ENCODE measurements at places on chromosomes 1 and 21.
A peak's percentile ranks its signal among the peaks of the same experiment; 100 is the strongest.

DNA sequence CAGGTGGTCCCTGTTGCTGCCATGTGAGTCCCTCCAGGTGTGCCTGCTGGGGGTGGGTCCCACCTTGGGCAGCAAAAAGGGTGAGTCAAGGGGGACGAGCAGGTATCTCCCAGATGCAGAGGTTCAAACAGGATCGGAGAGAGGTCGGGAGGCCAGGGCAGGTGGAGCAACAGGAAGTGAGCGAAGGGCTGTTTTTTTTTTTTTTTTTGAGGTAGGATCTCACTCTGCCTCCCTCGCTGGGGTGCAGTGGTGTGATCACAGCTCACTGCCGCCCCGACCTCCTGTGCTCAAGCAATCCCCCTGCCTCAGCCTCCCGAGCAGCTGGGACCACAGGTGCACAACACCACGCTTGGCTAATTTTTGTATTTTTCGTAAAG, 39.4 kb downstream of the SLC2A7 start:
- no peak for DNase-seq

DNA sequence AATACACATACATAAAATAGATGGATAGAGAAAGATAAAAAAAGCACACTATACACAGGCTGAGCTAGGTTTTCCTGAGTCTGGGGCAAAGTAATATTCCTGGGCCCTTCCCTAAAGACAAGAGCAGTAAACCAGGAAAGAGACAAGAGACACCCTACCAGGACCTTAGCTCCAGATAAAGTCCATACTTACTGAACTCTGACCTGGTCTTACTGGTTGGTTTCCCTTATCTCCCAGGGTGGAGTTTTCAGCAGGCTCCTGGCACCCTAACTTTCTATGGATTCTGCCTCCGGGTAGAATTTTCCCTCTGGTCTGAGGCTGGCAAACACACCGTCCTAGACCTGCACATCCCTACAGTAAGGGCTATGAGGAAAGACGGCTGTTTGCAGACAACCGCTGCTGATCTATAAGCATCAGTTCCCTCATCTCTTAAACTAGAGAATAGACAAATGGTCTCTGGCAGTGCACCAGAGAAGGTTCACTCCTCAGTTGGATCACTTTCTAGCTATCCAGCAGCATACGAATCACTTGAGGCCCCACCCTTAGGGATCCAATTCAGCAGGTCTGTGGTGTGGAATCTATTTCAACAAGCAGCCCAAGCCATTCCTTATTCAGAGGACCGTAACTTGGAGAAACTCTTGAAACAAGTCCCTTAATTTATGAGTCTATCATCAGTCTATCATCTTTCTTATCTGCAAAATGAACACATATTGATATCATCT, 52.0 kb downstream of the ARHGEF11 start:
- DNase-seq = no peak

DNA sequence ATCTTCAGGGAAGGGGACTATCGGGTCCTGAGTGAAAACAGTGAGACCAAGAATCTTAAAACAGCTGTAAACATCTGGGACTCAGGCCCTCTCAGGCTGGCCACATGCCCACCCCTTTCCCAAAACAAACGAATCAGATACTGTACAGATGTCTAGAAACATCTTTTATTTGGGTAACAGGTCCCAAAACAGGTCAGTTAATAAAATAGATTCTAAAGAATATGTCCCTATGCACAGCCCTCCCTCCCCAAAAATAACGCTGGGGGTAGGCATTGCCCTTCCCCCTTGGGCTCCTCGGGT, 499 bp upstream of the CRTC2 start:
- no peak for DNase-seq

GRCh38 chr1:25004355-25004754, 74.3 kb upstream of the RUNX3 start:
- no peak for DNase-seq

- no peak for DNase-seq
Measured at GRCh38 chr21:35711661-35712060, 348.7 kb downstream of the SETD4 start.

DNA sequence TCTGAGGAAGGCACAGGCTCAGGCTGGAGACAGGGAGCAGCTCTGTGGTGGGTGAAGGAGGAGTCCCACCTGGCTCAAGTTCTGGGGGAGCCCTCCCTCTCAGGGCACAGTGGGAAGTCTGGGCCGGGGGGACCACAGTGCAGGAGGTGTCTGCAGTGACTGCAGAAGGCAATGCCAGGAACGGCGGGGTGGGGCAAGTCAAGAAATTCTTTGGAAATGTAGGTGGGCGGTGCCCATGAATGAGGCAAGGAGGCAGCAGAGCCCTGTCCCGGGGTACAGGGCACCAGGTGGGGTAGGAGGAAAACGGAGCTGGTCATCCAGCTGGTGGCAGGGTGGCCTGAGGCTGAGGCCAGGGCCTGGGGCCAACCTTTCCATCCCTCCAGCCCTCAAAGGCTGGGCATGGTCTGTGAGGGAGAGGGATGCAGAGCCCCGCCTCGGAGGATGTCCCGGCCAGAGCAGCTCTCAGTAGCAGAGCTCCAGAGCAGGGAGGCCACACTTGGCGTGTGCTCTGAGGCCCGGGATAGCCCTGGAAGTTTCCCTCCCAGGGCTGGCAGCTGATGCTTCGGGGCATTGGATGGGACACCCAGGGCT, 4.7 kb downstream of the TFF3 start:
- no peak for DNase-seq

- no peak for DNase-seq
Measured at GRCh38 chr1:52037402-52037814, 3.8 kb upstream of the KTI12 start.

DNA sequence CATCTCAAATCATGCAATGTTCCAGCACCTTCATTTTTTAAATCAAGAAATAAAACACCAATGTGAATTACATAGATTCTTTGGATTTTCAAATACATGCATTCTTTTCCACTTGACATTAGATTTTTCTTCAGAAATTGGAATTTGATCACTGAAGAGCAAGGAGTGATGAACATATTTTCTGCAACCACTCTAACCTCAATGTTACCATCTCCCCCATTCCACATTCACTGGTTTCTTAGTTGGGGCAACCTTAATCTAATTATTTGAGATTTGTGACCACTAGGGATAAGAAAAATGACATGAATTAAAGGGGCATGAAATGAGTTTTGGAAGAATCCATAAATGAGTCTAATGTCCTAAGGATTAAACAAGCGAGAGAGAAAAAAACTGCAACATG, 168.7 kb upstream of the NR5A2 start:
- DNase-seq = no peak

- no peak for DNase-seq
Measured at GRCh38 chr21:35506771-35507170, 457.7 kb upstream of the RUNX1 start.

DNA sequence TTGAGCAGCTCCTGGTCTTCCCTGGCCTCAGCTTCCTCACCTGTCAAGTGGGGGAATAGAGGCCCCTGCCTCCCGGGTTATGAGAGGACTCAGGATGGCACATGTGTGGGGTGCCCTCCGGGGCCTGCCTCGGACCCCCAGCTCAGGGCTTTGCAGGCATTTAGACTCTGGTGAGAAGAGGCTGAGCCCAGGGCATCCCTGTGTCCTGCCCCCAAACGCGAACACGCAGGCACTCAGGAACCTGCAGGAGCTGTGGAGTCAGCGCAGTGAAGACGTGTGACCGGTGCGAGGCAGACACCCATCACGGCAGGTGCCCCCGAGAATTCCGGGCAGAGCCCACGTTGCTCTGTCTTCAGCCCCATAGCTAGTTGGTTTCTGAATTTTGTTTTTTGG, 5.5 kb upstream of the PEX10 start:
- DNase-seq = no peak

DNA sequence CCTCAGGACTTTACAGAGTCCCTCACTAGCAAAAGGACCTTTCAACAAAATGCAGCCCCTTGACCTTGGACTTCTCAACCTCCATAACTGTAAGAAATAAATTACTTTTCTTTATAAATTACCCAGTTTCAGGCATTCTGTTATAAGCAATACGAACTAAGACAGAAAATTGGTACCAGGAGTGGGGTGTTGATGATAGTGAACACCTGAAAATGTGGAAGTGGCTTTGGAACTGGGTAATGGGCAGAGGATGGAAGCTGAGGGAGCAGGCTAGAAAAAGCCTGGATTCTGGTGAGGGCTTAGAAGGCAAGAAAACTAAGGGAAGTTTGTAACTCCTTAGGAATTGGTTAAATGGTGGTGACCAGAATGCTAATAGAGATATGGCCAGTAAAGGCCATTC, 46.8 kb downstream of the DSCAM start:
- no peak for DNase-seq

- peak; percentile 10 for DNase-seq
Measured at GRCh38 chr21:37072274-37072987, 440 bp downstream of the PIGP start.

DNA sequence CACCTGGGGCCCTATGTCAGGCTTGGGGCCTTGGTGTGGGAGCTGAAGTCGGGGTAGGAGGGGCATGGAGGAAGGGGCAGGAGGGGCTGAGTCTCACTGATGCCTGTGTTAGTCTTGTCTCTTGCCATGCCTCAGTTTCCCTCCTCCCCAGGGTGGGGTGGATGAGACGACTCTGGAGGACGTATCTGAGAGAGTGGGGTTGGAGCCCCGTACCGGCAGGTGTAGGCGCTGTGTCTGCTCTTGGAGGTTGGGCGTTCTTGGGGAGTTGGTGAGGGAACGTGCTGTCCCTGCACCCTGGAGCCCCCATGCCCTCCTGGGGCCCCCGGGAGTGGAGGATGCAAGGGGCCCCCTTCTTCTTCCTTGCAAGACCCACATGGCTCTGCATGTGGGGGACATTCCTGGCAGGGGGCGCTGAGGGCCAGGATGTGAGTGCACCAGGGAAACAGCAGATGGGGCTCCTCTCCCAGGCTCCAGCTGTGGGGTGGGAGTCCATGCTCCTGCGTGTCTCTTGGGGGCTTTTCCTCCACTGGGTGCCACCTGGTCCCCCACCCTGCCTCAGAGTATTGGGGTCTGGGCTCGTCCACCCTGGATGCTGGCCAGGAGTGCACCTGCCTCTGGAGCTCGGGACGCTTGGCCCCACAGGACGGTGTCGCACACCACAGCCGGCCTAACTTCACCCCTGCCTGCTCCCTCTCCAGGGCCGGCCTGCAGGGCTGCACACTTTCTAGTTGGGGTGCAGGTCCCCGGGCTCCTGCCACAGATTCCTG, 1.4 kb upstream of the TNFRSF14 start:
- peak; percentile 76 for DNase-seq

DNA sequence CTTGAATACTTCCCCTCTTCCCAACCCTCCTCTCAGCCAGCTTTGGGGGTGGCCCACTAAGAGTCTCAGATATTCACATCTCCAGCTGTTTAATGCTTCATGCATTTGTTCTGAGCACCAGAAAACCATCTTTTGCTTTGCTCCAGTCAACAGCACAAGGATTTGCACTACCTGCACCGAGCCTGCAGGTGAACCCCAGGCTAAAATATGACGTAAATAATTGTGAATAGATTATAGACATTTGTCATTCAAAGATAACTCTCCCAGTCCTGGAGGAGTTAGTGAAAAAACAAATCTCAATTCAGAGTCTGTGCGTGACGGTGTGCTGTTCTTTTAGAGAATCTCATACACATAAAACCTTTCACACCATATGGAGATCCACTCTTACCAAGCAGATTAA, 7.4 kb downstream of the CD247 start:
- DNase-seq = no peak

DNA sequence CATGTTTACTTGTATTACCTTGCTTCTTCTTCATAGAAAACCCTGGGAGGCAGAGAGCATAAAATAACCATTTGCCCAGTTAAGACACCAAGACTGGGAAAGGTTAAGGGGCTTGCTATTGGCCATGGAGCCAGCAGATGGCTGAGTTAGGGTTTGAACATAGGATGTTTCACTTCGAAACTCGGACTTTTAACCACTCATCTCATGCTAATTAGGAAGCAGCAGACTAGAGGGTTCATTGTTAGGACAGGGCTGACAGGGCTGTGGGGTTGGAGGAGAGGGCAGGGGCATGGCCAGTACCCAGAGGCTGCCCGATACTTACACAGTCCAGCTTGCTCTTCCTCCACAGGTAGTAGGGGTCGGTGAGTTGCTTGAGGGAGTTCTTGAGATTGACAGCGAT, 17.0 kb downstream of the SLC26A9 start:
- no peak for DNase-seq

DNA sequence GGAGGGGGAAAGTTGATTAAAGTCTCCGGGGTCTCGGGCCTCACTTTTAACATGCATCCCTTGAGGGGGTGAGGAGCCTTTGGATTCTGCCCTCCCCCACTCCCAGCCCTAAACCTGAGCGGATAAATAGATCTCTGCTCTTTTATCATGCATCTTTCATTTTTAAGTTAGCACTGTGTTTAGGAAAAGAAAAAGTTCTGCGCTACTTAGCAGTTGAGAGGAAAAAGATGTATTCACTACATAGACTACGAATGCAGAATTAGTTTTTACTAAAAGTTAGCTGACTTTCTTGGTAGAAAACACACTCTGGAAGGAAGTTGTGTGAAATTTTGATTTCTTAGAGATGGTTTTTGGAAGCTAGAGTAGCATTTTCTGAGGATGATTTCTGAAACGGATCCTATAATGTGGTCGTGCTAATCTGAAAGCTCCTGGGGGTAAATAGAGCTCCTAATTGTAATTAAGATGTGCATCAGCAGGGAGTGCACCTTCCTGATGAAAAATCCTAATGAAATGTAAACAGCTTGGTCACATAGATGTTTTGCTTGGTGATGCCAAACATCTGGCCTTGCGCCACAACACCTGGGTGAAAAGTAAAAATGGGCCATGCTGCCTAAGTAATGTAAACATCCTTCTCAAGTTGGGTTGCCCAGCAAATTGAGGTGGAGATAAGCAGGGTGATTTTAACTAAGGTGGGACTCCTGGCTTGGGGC, 1.8 kb downstream of the ROR1 start:
- DNase-seq = no peak

DNA sequence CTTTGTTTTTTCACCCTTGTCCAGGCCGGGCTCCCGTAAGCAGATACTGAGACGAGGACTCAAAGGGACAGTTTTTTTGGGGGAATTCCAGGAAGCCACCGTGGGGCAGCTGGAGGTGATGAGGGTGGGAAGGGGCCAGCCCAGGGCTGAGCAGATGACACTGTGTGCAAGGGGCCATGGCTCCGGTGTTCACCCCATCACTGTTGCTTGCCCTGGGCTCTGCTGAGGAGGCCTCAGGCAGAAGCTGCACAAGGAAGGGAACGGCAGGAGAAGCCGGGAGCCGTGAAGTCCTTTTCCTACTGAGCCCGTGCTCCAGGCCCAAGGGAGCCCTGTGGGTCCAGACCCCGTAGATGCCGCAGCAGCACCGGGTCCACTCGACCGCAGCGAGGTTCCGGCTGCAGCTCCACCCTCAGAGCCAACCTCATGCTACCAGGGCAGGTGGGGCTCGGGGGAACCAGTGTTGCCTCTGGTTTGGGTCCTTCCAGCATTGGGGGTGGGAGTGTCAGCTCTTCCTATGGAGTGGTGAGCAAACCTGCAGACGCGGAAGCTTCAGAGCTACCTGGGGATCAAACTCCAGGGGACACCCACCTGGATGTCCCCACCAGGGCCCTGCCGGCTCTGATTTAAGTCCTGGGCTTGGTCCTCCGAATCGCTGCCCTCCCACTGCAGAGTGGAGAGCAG, 4.3 kb upstream of the CALML6 start:
- no peak for DNase-seq

GRCh38 chr21:25558123-25558522, 49.2 kb downstream of the MRPL39 start:
- DNase-seq = no peak
